Activated CD4-positive, alpha-beta T cell treated with anti-CD3 and anti-CD28 coated beads, Interleukin-2, amount 50 U/mL, for 1 hour (primary cell): ENCODE measurements at places on chromosomes 6 and 20.

- no peak for DNase-seq
Measured at GRCh38 chr20:51496964-51497363, 45.6 kb downstream of the NFATC2 start.

- no peak for DNase-seq
Measured at GRCh38 chr6:168368936-168369335, 49.4 kb upstream of the DACT2 start.

DNA sequence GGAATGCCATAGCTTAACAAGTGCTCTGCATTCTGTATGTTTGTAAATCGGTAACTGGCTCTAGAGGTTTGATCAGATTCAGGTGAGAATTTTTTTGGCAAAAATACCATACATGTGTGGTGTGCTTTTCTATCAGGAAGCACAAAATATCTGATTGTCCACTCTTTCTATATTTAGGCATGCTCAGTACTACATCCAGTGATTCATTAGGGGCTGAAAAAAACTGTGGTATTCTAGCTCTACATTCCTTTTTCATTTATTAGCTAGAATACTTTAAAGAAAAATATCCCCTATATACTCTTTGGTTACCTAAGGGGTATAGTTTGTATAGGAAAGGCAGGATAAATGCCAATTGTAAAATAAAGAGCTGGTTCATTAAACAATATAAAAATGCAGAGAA, 10.6 kb upstream of the ELOVL2 start:
- DNase-seq = no peak

DNA sequence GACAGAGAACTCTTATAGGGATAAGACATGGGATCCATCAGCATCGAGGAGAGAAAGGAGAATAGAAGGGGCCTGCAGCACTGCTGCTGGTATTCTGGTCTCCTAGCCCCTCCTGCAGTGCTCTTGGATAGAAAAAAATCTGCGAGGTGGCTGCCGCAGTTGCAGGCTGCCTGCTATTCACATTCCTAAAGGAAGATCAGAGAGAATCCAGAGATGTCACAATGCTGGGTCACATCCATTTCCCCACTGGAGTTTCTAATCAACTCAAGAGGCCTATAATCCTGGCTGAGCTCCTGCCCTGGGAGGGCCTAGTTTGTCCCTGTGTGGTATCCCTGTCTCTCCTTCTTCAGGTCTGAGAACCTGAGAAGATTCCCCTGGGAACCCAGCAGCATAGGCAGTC, 357.8 kb downstream of the MAFB start:
- no peak for DNase-seq

DNA sequence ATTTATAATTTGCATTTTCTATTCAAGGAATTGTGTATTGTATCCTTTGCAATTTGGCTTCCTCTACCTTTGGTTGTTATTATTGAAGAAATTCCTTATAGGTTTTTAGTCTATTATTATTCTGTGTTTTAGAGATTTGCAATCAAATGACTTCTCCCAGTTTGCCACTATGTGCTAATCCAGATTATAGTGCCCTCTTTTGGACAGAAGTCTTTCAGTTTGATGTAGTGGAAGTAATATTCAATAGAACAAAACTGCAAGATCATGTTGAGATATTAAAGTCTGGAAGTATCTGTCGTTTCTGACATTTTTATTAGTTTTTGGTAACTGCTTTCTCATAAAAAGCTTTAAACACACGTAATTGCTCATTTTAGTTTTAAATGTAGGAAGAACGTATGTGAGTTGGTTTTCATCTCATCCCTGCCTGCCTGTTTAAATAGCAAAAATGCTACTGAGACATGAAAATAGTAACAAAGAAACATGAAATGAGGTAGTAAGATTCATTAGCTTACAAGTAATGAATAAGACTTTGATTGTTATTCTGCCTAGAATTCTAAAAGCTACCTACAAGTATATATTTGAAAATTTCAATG, 72.8 kb downstream of the RTN4IP1 start:
- no peak for DNase-seq

GRCh38 chr6:111210194-111210728, 123.0 kb downstream of the SLC16A10 start:
- DNase-seq = no peak

DNA sequence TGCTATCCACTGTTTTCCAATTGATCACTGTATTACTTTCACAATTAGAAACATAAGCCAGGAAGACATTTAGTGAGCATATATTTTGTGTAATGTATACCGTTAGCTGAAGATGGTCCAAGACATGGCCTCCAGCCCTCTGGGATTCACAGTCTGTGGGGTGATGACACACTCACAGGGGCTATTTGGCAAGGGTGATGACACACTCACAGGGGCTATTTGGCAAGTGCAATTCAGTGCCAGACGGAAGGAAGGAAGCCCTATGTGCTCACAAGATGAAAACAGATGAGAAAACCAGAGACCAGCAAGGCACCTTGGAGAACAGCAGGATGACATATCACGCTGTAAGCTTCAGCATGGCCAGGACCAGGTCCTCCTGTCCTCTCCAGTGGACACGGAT, 183.7 kb downstream of the MBOAT1 start:
- no peak for DNase-seq
